ENCODE measurements at places on chromosomes 7 and 10.

DNA sequence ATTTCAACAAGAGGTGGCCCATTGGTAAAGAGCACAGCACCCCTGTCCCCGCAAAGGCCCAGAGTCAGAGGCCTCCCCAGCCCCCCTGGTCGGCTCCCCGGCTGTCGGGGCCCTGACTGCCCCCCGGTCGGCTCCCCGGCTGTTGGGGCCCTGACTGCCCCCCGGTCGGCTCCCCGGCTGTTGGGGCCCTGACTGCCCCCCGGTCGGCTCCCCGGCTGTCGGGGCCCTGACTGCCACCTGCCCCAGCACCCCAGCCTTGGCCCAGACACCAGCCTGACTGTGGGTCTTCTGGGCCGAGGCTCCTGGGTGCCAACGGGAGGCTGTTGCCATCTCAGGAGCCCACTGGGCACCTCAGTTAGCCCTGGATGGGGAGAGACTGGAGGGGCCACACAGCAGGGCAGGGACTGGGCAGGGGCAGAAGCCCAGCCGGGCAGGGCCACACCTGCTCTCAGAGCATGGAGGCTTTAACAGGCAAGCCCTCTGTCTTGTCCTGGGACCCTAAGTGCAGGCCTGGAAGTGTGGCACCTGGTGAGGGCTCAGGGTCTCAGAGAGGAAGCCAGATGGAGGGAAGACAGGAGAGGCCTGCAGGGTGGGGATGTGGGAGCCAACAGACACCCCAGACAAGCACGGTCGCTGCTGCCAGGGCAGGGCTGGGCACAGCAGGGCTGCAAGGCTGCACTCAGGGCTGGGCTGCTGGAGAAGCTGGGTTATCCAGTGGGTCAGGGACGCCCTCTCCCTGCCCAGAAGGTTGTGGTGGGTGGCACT, 56.5 kb downstream of the JAKMIP3 start:
- no peak for DNase-seq

GRCh38 chr7:146565872-146566271, 449.3 kb downstream of the CNTNAP2 start:
- no peak for DNase-seq

- DNase-seq: peak; percentile 27
Observed at GRCh38 chr7:141695803-141696289, 6.1 kb downstream of the DENND11 start.

DNA sequence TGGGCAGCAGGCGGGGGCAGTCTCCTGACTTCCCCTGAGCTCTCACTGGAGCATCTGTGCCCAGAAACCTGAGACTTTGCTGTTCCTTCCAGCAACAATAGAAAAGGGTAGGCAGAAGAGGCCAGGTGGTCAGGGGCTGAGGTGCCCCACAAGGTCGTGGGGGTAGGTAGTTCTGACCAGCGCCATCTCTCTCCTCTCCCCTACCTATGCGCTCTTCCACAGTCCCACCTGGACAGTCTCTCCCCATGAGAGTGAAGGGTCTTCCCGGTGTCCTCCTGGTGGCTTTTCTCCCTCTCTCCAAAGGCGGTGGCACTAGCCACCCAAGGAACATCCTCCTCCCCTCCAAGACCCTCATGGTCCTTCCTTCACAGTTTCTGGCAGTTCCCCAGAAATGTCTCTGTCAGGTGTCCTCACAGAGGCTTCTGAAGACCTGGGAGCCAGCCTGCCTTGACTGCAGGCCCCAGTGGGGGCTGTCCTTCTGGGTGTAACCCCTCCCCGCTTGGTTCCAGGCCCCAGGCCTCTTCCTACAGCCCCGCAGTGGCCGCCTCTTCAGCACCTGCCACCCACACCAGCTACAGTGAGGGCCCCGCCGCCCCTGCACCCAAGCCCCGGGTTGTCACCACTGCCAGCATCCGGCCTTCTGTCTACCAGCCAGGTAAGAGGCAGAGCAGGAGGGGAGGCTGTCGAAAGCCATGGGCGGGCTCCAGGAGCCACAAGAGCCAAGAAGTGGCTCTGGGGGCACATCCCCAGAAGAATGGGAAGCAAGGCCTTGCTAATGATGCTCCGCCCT, 41.3 kb downstream of the LDB3 start:
- no peak for DNase-seq

GRCh38 chr10:86295791-86296190, 70.8 kb downstream of the GRID1 start:
- no peak for DNase-seq

DNA sequence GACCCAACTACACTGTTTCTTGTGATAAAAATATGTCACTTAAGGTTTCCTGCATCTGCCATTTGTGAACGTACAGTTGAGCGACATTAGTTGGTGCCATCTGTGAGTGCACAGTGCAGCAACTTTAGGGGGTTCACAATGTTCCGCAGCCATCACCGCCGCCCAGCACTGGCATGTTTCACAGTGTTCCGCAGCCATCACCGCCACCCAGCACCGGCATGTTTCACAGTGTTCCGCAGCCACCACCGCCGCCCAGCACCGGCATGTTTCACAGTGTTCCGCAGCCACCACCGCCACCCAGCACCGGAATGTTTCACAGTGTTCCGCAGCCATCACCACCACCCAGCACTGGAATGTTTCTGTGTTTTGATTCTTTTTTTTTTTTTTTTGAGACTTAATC, 83.0 kb downstream of the MGMT start:
- DNase-seq: no peak

DNA sequence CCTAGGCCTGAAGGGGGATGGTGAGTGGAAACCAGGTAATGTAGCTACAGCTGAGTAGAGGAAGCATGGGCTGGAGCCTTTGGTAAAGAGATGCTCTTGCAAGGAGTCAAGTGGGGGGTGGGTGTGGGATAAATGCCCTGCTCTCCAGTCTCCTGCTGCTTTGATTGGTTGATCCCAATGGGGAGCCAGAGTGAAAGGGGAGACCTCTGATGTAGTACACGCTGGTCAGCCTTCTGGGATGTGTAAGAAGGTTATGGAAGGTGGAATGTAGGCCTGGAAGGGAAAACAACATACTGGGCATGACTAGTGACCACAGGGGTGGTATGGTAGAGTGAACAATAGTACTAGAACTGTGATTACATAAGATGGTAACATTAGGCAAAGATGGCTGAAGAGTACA, 44.3 kb downstream of the TET1 start:
- no peak for DNase-seq

Measured in NCI-H446 (cell line).